Caco-2 (cell line): ENCODE measurements at places on chromosomes 7 and 10. TPM values are rescaled to one million over a fixed set of nuclear protein-coding genes. Genes with fewer than 3 reads are reported as not detected.

- no peak overlapping the region for H3K4me3 ChIP-seq
- no peaks in the 10 kb centered on the region for H3K27me3 ChIP-seq
- H3K4me1 ChIP-seq = no peaks in the 10 kb centered on the region; the same call in 1 of the 2 replicates
- H3K36me3 ChIP-seq = no peaks in the 10 kb centered on the region
- H3K27ac ChIP-seq = no peak overlapping the region
- no peak for DNase-seq
Measured at GRCh38 chr10:132064771-132065437, 842 bp upstream of the JAKMIP3 start.

- no peak overlapping the region for H3K27ac ChIP-seq
- H3K4me3 ChIP-seq = no peak overlapping the region
- H3K36me3 ChIP-seq = no peaks in the 10 kb centered on the region
Measured at GRCh38 chr10:5040010-5040673, 36.5 kb upstream of the AKR1C2 start.

GRCh38 chr7:77455321-77455720 is 39.2 kb upstream of the GSAP start:
- no peaks in the 10 kb centered on the region for H3K36me3 ChIP-seq
- no peak overlapping the region for H3K4me3 ChIP-seq
- peaks cover 30% of the 10 kb centered on the region for H3K4me1 ChIP-seq
- no peaks in the 10 kb centered on the region for H3K27me3 ChIP-seq
- no peak for DNase-seq
- H3K27ac ChIP-seq = no peak overlapping the region

Gene HTR5A
- not detected in 2 replicates for total RNA-seq

DNA sequence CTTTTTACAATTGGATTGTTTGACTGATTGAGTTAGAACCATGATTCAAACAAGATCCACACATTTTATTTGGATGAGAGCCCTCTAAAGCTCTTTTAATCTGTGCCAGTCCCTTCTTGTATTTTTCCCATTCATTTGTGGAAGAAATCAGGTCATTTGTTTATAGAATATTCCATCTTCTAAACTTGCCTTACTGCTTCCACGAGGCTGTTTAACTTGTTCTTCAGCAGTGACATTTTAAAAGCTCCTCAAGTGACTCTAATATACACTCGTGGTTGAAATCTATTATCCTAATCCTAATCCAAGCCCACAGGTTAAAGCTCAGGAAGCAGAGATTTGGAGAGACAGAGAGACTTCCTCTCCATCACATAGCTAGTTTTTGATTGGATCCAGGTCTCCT is 155.4 kb upstream of the SVIL start:
- H3K27ac ChIP-seq = no peak overlapping the region
- no peaks in the 10 kb centered on the region for H3K36me3 ChIP-seq
- H3K27me3 ChIP-seq = no peaks in the 10 kb centered on the region
- H3K4me1 ChIP-seq = no peaks in the 10 kb centered on the region
- H3K4me3 ChIP-seq = no peak overlapping the region
- no peak for DNase-seq

Gene CALHM3
- 0.18 TPM in 1 of 2 replicates, not detected in the other for total RNA-seq

DNA sequence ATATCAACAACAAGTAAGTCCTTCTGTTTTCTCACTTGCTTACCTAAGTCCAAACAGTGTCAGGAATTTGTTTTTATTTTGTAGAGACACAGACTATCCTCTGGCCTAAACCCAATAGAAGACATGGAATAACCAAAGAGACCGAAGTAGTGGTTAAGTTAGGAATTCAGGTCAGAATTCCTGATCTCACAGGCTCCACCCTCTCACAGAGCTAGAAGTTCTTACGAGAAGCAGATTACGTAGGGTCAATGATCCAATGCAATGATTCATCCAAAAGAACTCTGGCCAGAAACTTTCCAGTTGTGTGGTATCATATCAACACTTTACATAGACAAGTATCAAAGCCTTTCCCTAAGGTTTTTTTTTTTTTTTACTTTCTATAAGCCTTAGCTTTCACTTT is 73.8 kb downstream of the IQUB start:
- H3K27ac ChIP-seq = no peak overlapping the region
- DNase-seq = no peak
- H3K4me3 ChIP-seq = no peak overlapping the region
- no peaks in the 10 kb centered on the region for H3K4me1 ChIP-seq

Gene DLX6
- 3.5 and 3.9 TPM in 2 replicates for total RNA-seq

Gene TSPAN13
- total RNA-seq = 193 and 208 TPM in 2 replicates

Gene OPN1SW
- total RNA-seq = not detected in 2 replicates

GRCh38 chr10:51894771-51895578 is 195.6 kb upstream of the CSTF2T start:
- no peak for DNase-seq
- no peaks in the 10 kb centered on the region for H3K27me3 ChIP-seq
- H3K4me1 ChIP-seq = no peaks in the 10 kb centered on the region
- no peaks in the 10 kb centered on the region for H3K36me3 ChIP-seq
- no peak overlapping the region for H3K27ac ChIP-seq

DNA sequence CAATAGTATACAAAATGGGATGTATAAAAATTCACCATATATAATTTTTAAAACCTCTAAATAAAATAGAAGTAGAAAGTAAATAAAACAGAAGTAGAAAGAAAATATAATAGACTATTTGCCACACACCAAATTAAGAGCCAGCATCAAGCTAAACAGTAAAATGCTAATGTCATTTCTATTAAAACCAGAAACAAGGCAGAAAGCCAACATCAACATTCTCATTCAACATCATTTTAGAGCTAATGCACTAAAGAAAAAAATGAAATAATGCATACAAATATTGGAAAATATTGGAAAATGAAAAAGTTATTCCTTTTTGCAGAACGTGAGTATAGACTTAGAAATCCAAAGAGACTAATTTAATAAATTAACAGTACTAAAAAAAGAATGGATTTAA is 23.4 kb upstream of the RELN start:
- H3K4me1 ChIP-seq = no peaks in the 10 kb centered on the region
- no peak for DNase-seq
- no peak overlapping the region for H3K27ac ChIP-seq
- no peaks in the 10 kb centered on the region for H3K36me3 ChIP-seq

GRCh38 chr10:3926675-3927525 is 141.9 kb upstream of the KLF6 start:
- no peak for DNase-seq
- no peak overlapping the region for H3K27ac ChIP-seq
- no peaks in the 10 kb centered on the region for H3K27me3 ChIP-seq
- H3K36me3 ChIP-seq = no peaks in the 10 kb centered on the region
- H3K4me1 ChIP-seq = peaks cover 6% of the 10 kb centered on the region; the same call in 1 of the 2 replicates

Gene ZCCHC24
- total RNA-seq = 2.5 and 3.1 TPM in 2 replicates
